ENCODE measurements at places on chromosomes 11 and 22.
A peak's percentile ranks its signal among the peaks of the same experiment; 100 is the strongest.

- DNase-seq: no peak
Observed at GRCh38 chr11:34773211-34773610, 143.0 kb downstream of the APIP start.

DNA sequence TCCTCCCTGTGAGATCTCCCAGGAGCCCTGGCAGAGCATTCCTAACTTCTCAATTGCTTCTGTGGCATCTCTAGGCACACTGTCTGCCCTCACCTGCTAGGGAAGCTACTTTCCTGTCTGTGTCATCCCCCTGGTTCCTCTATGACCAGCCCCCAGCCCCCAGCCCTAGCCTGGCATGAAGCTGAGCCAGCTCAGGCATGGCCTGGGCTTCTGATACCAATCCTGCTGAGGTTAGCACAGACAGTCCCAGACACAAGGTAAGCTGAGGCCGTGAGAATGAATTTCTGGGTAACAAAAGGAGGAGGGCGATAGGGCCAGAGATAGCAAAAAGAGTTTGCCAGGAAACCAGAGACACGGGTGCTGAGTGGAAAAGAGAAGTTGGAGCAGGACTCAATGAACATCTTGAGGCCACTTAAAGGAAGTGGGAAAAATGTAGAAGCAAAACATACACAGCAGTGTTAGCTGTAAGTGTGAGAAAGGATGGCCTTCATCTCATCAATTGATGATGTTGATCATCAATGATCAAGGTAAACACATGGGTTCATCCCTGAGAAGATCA is 87.6 kb upstream of the PICALM start:
- no peak for DNase-seq

DNA sequence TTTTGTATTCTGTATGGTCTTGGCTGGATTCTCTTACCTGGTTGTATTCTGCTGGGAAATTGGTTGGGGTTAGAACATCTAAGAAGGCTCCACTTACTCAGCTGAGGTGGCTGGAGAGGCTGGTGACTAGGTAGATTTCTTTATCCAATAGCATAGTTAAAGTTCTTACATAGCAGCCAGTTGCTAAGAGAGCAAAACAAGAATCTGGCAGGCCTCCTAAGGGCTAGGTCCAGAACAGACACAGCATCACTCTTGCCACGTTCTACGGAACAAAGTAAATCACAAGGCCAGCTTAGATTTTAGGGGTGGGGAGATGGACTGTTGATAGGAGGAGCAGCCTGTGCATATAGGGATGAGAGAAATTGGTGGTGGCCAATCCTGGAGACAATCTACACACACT is 141.3 kb upstream of the CCDC90B start:
- DNase-seq: peak; percentile 55

DNA sequence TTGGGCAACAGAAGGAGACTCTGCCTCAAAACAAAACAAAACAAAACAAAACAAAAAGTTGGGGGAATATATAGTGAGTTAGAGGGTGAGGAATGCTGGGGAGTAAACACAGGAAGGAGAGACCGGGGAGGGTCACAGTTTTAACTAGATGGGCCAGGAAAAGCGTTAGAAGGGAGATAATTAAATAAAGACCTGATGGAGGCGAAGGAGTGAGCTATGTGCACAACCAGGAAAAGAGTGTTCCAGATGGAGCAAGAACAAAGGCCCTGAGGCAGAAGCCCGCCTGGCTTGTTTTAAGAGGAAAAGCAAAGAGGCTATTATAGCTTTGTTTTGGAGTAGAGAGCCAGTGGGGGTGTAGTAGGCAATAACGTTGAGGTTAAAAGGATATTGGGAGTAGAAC is 4.8 kb upstream of the PLA2G6 start:
- DNase-seq: no peak

DNA sequence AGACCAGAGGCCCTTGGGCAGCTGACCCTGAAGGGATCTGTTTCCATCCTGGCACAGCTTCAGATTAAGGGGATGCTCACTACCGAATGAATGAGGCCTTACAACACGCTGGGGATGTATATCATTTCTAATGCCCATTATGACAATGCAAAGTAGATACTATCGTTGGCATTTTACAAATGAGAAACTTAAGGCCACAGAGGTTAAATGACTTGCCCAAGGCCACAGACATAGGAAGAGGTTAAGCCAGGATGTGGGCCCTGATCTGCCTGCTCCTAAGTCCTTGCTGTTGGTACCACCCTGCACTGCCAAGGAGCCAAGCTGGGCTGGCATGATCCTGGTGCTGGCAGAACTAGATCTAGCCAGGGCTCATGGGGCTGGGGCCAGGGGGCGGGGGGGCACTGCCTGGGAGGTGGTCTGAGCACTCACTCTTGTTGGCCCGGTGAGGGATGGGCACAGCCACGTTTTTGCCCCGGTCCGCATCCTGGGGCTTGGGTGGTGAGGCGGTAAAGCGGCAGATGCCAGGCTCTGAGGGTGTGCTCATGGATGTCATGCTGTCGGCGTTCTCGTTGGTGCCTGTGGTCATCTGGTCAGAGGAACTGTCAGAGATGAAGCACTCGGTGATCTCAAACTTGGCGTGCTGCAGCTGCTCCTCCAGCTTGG is 102.8 kb downstream of the CEP164 start:
- DNase-seq: no peak

DNA sequence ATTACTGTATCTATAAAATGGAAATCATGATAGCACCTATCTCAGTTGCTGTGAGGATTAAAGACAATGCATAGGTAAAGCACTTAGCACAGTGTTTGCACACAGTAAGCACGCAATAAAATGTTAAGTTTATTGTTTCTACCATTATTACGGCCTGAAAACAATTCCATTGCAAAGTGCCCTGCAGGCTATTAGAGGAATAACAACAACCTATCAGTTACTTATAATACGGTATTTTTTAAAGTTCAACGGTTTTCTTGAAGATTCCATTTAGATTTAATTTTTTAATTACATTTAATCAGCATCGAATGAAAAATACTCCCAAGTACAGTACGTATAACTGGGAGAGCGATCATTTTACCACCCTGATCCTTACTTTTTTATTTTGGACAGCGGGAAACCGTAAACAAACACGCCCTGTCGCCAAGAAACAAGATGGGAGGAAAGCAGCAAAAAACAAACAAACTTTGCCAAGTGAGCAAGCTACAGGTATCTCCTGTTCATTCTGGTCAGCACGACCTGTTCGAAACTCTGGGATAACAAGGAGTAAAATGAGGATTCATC is 893 bp downstream of the SLC36A4 start:
- no peak for DNase-seq

- DNase-seq: no peak
Observed at GRCh38 chr11:24389575-24389974, 107.3 kb upstream of the LUZP2 start.

GRCh38 chr11:68550485-68550817 is 89.9 kb downstream of the PPP6R3 start:
- peak; percentile 44 for DNase-seq

DNA sequence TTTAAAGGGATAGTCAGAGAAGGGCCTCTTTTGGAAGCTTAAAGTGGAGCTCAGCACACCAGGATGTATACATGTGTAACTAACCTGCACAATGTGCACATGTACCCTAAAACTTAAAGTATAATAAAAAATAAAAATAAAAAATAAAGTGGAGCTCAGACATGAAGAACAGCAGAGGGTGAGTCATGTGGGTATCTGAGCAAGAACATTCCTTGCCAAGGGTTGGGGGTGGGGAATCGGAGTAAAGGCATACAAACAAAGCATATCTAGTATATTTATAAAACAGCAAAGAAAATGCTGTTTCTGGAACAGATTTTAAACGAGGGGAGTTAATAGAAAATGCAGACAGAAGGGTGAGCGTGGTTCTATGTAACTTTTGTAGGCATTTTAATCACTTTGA is 562.6 kb upstream of the ANO3 start:
- DNase-seq: no peak

DNA sequence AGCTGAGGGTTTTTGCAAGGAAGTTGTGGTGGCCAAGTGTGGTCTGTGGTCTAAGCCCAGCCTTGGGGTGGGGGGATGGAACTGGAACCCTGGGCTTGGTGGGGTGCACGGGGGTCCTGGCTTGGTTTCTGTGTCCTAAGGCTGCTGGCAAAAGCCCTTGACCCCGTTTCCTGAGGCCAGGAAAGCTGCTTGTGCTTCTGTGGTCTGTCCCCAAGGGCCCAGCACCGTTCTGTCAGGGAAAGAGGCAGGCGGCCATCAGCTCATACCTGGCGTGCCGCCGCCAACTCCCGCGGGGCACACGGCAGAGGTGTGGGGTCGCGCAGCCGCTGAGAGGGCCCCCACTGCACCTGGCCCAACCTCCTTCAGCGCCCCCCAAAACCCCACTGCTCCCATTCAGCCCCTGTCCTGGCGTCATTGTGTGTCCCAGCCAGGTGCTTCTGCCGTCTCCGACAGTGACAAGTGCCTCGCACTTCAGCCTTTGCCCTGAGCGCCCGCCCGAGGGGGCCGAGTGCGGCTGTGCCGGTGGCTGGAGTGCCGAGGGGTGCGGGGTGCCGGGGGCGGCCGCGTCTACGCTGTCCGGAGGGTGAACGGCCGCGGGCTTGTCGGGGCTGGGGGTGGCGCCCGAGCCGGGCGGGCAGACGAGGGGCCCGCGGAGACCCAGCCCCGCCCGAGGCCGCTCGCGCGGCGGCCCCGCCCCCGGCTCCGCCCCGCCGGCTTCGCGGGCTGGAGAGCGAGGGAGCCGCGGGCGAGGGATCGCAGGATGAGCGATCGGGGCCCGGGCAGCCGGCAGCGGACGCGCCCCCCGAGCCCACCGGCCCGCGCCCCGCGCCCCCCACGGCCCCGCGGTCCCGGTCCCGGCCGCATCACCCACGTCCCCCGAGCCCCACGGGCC is at the start of gene CNIH2:
Gene CNIH2, plus strand, starts transcription at position 705 of the 892 bp plus-strand sequence. CDS start 282 bp downstream, outside the sequence.
- no peak for DNase-seq

DNA sequence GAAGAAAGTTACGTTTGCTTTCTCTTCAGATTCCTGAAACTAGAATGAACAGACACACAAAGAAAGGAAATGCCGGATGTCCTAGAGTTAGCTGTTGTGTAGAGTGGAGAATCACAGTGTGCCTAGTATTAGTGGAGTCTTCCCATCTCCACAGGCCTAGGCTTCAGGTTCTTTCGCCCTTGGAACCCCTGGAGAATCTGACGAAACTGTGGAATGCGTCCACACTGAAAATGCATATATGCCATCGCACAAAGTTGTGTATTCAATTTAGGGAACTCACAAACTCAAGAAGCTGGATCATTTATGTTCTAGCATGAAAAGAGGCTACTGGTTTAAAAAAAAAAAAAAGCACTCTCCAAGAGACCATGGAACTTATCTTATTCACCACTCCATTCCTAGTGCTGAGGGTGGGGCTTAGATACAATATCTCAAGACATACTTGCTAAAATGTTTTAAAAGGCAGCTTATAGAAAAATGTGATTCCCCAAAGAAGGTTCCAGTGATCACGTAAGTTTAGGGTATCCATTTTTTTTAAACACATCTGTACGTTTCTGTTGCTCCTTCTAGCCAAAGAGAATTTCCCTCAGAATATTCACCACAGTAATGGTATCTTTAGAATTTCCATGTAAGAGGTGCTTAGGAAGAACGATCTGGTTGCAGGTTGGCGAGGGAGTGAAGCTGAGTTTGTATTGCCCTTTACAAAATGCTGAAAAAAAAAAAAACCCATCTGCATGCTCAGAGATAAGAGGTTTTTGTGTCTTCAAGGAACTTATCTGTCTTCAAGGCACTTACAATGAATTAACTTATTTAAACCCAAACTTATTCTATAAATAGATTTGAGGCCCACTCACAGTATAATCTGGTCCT is 20.0 kb downstream of the MAML2 start:
- no peak for DNase-seq

DNA sequence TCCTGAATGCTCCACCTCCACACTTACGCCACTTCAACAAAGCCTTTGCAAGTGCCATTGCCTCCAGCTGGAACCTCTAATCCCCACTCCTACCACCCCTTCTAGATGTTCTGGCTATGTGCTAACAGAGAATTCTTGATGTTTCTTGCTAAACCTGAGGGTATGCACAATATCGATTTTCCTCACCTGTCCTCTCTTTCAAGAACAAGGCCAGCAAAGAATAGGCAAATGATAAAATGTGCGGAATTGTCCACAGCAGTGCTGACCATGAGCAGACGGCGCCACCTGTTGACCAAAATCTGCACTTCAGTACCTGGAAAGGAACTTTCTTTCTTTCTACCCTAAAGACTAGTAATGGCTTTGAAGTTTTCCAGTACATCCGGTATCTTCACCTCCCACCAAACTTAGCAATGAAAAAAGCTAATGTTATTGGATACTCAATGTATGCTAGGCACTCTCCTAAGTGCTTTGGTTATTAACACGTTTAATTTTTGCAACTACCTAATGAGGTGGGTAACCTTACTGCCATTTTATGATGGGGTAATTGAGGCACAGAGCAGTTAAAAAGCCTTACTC is 3.4 kb downstream of the TIMM10 start:
- peak; percentile 52 for DNase-seq

DNA sequence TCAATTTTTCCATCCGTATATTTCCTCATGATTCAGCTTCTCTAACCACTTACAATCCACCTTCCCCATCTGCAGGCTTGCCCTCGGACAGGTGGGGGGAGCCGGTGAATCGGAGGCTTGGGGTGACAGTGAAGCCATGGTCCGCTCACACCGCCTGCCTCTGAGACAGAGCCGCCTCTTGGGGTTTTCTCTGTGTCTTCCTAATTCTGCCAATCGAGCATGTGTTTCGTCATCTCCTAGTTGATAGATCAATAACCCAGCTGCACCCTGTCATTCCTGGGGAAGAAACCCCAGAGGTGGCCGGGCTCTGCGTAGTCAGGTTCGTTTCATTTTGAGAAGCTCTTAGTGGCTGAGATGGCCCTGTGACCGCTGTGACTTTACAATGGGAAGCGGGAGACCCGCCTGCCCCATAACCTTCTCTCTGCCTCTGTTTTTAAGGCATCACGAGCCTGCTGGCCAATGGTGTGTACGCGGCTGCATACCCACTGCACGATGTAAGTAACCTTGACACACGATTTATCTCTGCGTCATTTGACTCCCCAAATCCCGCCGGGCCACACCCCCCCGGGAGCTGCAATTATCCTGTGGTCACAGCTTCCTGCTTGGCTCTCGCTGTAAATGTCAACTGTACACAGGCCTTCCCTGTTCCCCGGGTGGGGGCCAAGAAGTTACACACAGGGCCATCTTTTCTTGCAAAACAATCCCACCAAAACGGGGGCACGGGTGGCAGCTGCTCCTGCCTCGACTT is 33.3 kb downstream of the ANO1 start:
- peak; percentile 84 for DNase-seq

- DNase-seq: peak; percentile 77
Observed at GRCh38 chr11:118618115-118618990, 10.9 kb downstream of the PHLDB1 start.

- DNase-seq: peak; percentile 57
Observed at GRCh38 chr22:20750461-20751184, 23.3 kb upstream of the SERPIND1 start.

- DNase-seq: no peak
Observed at GRCh38 chr11:107468596-107468995, 11.0 kb upstream of the CWF19L2 start.

- DNase-seq: no peak
Observed at GRCh38 chr11:79076526-79077115, 364.2 kb downstream of the TENM4 start.

Measured in left hindlimb (tissue), 1 donor.